ENCODE measurements at places on chromosomes 2 and 18. TPM values are rescaled to one million over a fixed set of nuclear protein-coding genes. Genes with fewer than 3 reads are reported as not detected.

Gene SDC1
- total RNA-seq = 26.1 TPM

Gene FAM228B
- 11.3 TPM for total RNA-seq

Gene CCT4
- total RNA-seq = 209 TPM

Gene MDH1B
- 0.53 TPM for total RNA-seq

Gene KIF3C
- total RNA-seq = 13.1 TPM
